ENCODE measurements at places on chromosomes 12 and 14.
A peak's percentile ranks its signal among the peaks of the same experiment; 100 is the strongest.

DNA sequence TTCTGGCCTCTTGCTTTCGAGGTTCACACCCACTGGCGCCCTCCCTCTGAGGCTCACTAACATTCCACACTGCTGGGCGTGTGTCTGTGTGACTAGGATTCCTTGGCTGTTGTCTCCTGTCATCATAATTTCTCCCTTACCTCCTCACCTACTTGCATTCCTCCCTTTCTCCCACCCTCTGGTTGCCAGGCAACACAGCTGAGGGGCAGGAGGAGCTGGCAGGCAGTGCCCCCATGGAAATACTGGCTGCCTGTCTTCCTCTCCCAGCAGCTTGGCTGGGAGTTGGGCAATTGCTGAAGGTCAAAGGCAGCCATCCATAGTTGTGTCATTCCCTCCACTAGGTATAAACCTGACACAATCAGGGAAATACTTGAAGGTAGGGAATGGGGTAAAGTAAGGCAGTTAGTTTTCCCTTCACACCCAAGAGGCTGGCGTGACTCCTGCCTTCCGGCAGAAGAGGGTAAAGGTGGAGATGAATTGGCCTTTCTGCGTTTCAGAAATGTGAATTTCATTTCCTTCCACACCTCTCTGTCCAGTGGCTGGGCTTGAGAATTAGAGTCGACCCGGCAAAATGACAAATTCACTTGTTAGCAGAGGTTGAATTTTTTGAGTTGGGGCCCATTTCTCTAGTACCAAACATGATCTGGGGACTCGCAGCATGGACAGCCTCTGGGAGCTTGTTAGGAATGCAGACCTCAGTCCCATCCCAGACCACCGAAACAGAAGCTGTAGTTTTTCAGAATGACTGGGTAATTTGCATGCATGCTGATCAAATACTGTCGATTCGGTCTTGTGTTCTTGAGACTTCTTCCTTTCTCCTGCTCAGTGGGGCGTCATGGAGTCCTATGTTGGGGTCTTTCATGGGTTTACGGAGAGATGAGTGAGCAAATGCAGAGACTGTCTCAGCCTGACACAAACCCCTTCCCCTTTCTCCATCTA lies 24.3 kb upstream of the EMP1 start:
- DNase-seq, result no peak

DNA sequence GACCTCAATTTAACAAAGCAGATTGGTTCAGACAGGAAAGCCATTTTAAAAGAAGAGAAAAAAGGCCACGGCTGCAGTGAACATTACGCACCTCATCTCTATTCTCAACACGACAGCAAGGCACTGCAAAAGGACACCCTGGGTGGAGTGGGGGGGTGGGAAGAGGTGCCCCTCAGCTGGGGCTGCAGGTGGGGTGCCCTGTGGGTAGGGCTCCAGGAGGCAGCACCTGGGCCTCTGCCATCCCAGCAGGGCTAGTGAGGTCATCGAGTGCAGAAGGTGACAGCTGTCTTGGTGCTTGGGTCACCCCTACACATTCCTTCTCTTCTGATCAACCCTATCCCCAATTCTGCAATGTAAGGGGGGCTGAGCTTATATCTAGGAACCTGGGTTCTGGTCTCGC lies 142.9 kb upstream of the PRMT8 start:
- DNase-seq, result no peak

- DNase-seq, result no peak
These were observed 26.5 kb upstream of the PLD4 start for GRCh38 chr14:104898195-104898558.

DNA sequence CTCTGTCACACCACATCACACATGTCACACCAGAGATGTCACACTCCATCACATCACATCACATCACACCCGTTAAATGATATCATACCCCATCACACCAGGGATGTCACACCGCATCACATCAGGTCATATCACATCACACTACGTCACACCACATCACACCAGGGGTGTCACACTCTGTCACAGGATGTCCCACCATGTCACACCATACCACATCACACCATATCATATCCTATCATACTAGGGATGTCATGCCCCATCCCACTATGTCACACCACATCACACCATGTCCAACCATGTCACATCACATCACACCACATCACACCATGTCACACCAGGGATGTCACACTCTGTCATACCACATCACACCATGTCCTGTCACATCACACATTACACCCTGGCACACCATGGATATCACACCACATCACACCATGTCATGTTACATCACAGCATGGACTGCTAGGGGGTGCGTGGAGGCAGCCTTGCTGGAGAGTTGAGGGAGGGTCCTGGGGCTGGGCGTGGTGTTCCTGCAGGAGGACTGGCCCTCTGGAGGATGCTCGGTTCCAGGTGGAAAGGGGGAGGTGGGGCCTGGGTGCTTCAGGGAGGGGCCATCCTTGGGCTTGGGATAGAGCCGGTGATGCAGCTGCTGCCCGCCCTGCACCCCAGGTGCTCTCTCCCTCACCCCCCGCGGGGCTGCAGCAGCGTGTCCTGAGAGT lies 134.6 kb downstream of the TMEM121 start:
- no peak for DNase-seq

DNA sequence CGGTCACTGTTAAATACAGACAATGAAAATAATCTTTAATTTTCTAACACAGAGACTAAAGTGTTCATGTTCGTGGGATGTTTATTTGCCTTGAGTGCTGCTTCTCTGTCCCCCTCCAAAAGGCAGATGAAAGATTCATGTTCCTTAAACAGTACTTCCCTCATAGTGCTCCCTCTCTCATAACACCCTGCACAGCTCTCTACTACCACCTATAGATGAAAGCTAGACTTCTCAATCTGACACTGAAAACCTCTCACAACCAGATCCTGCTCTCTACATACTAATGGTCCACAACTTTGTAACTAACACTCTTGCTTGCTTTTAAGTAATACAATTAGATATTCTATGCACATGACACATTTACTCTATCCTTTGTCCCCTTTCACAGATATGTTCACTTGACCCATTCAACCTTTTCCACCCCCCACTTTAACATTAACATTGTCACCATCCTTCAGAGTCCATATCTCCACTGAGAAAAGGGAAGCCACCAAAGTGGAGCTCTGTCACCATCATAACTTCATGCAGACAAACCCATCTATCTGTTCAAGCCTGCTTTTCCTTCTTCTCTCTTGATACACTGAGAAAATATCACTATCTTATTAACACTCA lies 266.4 kb upstream of the USP15 start:
- DNase-seq, result peak; percentile 25

Data from LNCaP clone FGC (cell line).